Right cardiac atrium (tissue), 5 donors: ENCODE measurements at places on chromosomes 3 and 15.
A peak's percentile ranks its signal among the peaks of the same experiment; 100 is the strongest.

GRCh38 chr3:150996731-150997130 lies 24.2 kb upstream of the CLRN1 start:
- no peak for DNase-seq

- peak; percentile 64 for DNase-seq
These were observed 44.1 kb downstream of the LRIG1 start for GRCh38 chr3:66456711-66457173.

DNA sequence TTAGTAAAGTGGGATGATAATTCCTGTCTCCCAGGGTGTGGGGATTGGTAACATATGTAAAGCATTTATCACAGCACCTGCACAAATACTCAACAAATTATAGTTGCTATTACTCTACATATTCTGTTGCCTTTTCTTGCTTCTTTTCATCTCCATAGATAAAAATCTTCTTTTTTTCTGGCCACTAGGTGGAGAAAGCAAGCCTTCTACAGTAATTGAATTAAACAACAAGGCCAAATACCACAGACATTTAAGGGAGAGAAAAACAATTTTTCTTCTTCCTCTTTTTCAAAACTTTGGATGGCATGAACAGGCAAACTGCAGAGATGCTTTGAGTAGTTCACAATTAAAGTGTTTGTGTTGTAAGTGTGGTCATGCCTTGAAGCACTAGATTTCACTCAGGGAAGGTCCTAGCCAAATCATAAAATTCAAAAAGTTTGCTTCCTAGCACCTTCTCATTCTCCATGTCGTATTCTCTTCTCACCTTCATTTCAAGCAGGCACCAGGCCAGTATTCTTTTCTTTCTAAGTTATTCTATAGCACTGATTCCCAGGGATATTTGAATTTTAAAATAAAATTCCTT lies 493.4 kb upstream of the TGFBR2 start:
- no peak for DNase-seq

GRCh38 chr3:52570076-52570475 lies 33.7 kb downstream of the UQCC5 start:
- DNase-seq, result no peak

DNA sequence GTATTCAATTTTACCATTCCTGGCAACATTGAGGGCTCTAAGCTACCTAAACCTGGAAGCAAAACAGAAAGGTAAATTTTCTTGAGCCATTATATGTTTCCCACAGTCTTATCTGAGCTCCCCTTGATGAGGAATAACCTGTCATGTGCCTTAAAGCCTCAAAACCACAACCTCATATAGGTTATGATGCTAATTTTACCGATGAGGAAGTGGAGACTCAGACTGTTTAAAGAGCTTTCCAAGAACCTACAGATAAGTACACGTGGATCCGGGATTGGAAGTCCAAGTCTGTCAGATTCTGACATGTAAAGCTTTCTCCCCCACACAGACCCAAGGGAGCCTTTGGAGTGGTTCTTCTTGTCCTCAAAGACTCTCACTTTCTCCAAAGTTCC lies 140.5 kb downstream of the SEMA6D start:
- DNase-seq, result no peak

DNA sequence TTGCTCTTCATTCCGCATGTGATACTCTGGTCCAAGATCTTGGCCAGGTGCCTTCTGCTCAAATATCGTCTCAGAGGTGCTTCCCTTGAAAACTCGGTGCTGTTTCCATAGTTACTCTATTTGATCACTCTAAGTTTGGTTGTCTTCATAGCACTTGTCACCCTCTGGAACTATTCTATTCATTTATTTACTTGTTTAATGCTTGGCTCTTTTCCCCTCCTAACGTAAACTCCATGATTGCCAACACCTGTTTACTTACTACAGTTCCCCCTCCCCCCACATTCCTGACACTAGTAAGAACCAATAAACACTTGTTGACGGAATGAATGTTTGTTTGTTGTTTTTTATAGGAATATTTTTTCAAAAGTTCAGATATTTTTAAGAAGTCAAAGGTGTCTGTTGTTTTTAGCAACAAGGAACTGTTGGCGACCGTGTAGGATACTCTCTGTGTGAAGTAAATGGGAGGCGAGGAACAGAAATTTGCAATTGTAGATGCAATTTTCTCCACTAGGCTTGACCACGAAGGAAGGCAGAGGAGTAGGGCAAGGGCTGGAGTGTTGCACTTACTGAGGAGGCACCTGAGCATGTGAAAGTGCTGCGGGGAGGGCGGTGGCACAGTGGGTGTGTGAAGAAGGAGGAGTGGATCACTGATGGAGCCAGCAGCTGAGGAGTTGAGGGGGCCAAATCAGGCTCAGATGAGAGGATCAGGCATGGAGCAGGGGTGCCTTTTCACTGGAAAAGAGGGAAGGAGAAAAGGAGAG lies 48.4 kb downstream of the MOBP start:
- no peak for DNase-seq

- DNase-seq, result no peak
These were observed 95.1 kb upstream of the UMPS start for GRCh38 chr3:124635169-124635539.

DNA sequence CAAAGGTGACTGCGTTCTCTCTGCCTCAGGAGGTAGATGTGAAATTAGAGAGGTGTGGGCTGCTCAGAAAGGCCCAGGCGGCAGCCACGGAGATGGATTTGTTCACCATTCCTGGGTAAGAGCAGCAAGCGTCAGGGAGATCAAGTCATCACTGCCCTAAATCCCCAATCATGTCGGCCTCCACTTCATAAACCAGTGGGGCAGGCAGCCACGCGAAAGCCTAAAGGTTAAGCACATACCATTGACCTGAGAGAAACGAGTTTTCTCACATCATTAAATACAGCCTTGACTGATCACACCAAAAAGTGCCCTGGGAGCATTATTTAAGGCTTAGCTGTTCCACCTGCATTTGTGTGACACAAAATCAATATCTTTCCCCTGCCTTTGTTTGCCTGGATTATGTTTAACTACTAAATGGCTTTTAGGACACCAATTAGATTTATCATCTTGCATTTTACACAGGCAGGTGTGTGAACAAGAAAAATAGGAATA lies 50.7 kb upstream of the FOXB1 start:
- DNase-seq, result no peak

- no peak for DNase-seq
These were observed 18.2 kb downstream of the CMTM6 start for GRCh38 chr3:32484436-32484835.
